ENCODE measurements at places on chromosomes 13 and 19.

GRCh38 chr13:92896842-92897241 lies 329.8 kb upstream of the GPC6 start:
- DNase-seq, result no peak
- no peak overlapping the region for H3K27ac ChIP-seq
- H3K36me3 ChIP-seq, result no peaks in the 10 kb centered on the region
- no peak overlapping the region for H3K4me3 ChIP-seq
- no peaks in the 10 kb centered on the region for H3K4me1 ChIP-seq
- no peaks in the 10 kb centered on the region for H3K27me3 ChIP-seq

DNA sequence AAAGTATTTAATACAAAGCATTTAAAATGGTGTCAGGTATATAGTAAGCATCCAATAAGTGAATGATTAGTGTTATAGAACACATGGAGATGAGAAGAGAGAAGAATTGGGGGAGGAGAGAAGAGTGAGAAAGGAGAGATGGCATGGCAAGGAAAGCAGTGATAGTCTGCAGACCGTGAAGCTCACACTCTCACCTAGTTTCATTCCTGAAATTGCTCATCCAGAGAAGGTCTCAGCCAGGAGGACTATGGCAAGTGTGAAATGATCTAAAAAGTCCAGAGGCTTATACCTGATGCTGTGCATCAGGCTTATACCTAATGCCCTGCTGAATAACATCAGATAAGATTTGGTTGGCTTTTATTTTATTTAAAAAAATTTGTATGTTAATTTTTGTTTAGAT lies 351.6 kb upstream of the KLF12 start:
- H3K36me3 ChIP-seq, result no peaks in the 10 kb centered on the region
- no peak overlapping the region for H3K4me3 ChIP-seq
- no peak overlapping the region for H3K27ac ChIP-seq
- no peaks in the 10 kb centered on the region for H3K4me1 ChIP-seq

DNA sequence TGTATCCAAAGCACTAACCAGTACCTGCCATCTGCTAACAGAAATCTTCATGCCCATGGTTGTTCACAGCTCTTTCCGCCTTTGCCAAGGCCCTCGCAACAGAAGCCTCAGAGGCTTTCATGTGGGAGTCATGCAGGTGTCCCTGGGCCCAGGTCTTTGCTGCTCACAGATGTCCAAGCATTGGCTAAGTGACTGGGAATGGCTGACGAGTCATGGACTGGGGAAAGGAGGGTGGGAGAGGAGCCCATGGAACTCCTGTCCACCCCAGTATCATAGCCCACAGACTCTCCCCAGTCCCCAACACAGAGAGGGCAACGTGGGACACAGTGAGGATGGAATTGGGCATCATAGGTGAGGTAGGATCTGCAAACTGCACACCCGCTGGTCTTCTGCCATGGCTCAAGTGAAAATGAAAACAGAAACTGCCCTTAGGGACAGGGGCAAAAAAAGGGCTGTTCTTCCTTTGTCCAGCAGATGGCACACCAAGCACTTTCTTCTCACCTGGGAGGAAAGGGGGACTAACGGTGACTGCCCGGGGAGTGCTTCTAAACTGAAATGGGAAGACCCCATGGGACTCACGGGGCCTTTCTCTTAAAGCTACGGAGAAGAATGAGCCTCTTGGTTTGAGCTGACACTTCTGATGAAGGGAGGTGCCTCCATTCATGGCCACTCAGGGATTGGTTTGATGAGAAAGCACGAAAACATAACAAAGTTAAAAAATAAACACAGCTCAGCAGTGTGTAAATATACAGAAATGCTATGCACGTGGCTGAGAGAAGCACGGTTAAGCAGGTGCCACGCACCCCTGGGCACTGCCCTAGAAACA lies 11.1 kb upstream of the DHRS12 start:
- no peaks in the 10 kb centered on the region for H3K27me3 ChIP-seq
- H3K4me3 ChIP-seq, result peak overlapping the region; percentile 48
- H3K27ac ChIP-seq, result peak overlapping the region; percentile 44
- peaks cover 30% of the 10 kb centered on the region for H3K4me1 ChIP-seq
- H3K36me3 ChIP-seq, result no peaks in the 10 kb centered on the region

- H3K27me3 ChIP-seq, result no peaks in the 10 kb centered on the region
- no peak for DNase-seq
- H3K27ac ChIP-seq, result no peak overlapping the region
- H3K36me3 ChIP-seq, result peaks cover 29% of the 10 kb centered on the region
Observed at GRCh38 chr19:35739275-35740107, 2.8 kb downstream of the IGFLR1 start.

DNA sequence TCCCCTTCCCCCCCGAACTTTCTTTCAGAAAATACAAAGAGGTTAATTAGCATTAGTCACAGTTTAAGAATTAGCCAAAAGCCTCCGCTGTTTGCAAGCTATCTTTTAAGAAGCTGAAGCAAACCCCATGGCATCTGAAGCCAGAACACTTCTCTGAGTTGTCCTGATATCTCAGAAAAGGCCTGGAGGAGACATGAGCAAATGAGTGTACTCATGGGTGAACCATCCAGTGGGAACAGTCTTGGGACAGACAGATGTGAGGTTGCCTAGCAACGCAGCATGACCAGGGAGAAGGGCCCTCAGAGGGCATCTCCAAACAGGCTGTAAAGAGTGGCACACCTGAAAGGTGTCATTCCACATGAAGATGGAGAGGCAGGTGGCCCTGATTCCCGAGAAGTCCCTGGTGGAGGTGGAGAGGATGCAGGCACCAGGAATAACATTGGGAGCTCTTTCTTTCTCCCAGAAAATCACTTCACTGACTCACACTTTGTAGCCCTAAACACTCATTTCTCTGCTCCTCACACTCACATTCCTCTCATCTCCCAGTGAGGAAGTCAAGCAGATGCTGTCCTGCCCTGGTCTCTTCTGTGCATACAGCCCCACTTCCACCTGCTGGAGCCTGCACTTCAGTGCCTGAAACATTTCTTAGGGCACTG lies 87.0 kb upstream of the TSHZ3 start:
- peaks cover 5% of the 10 kb centered on the region for H3K36me3 ChIP-seq
- no peaks in the 10 kb centered on the region for H3K27me3 ChIP-seq
- DNase-seq, result no peak
- no peaks in the 10 kb centered on the region for H3K4me1 ChIP-seq
- no peak overlapping the region for H3K27ac ChIP-seq
- H3K4me3 ChIP-seq, result no peak overlapping the region

DNA sequence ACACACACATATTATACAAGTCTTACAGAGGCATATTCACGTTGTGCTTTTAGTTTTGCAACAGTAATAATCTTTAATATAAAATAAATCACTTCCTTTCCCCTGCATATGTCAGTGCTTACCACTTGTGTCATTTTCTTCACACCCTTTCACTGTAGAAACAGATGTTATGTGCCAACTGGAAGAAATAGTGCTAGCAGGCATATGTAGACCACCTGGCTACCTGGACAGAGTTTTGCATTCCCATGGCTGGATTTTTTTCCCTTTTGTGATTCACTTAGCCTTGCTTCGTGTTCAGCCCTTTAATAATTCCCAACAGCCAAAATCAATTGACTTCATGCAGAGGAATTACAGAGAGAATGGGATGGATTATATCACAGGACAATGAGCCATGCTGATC lies 399.1 kb upstream of the SPRY2 start:
- no peaks in the 10 kb centered on the region for H3K27me3 ChIP-seq
- no peaks in the 10 kb centered on the region for H3K36me3 ChIP-seq
- no peak for DNase-seq
- no peaks in the 10 kb centered on the region for H3K4me1 ChIP-seq
- peak overlapping the region; percentile 8 for H3K27ac ChIP-seq

DNA sequence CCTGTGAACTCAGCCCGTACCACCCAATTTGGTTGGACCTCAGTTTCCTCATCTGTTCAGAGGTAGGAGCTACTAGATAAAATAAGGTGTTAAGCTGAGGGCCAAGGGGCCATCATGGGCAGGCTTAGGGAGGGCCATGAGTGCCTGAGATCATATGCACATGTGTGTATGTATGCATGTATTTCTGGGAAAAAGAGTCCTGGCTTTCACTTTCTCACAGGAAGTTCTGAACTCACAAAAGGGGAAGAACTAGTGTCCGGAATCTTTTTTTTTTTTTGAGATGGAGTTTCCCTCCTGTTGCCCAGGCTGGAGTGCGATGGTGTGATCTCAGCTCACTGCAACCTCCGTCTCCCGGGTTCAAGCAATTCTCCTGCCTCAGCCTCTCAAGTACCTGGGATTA lies 18.9 kb downstream of the TGFB1 start:
- H3K27me3 ChIP-seq, result no peaks in the 10 kb centered on the region
- H3K4me1 ChIP-seq, result peaks cover 55% of the 10 kb centered on the region
- peak overlapping the region; percentile 91 for H3K27ac ChIP-seq
- peaks cover 36% of the 10 kb centered on the region for H3K36me3 ChIP-seq
- peak; percentile 53 for DNase-seq

- no peak for DNase-seq
- H3K27me3 ChIP-seq, result peaks cover 17% of the 10 kb centered on the region
- no peak overlapping the region for H3K4me3 ChIP-seq
- no peaks in the 10 kb centered on the region for H3K4me1 ChIP-seq
Observed at GRCh38 chr13:25958986-25959385, 92.8 kb downstream of the SHISA2 start.

- H3K27ac ChIP-seq, result no peak overlapping the region
- no peak overlapping the region for H3K4me3 ChIP-seq
Observed at GRCh38 chr13:80881942-80882445, 541.1 kb upstream of the SPRY2 start.

GRCh38 chr19:16496613-16496983 lies 404 bp downstream of the C19orf44 start:
- peaks cover 5% of the 10 kb centered on the region for H3K36me3 ChIP-seq
- no peak for DNase-seq
- no peaks in the 10 kb centered on the region for H3K27me3 ChIP-seq
- H3K4me3 ChIP-seq, result peak overlapping the region; percentile 95
- peak overlapping the region; percentile 97 for H3K27ac ChIP-seq

GRCh38 chr13:98664510-98664909 lies 87.6 kb upstream of the STK24 start:
- DNase-seq, result no peak
- no peaks in the 10 kb centered on the region for H3K36me3 ChIP-seq
- no peak overlapping the region for H3K4me3 ChIP-seq
- no peak overlapping the region for H3K27ac ChIP-seq
- no peaks in the 10 kb centered on the region for H3K4me1 ChIP-seq

DNA sequence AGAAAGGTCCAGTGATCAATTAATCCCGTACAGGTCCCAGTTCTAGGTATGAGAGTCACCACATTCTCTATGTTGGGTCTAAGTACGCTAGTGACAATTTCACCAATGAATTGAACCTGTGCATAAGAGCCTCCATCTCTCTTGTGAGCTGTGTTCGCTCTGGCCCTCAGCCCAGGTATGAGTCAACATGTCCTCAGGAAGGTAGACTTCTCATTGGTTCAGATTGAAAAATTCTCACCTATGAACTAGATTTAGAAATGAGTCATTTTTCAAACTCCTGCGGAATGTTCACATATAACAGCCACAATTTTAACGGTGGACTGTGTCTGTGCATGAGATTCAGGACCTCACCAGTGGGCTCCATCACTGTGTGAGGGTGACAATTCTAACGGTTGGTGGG lies 12.7 kb upstream of the ZNF43 start:
- no peak for DNase-seq
- peaks cover 35% of the 10 kb centered on the region for H3K4me1 ChIP-seq
- no peak overlapping the region for H3K4me3 ChIP-seq
- no peaks in the 10 kb centered on the region for H3K27me3 ChIP-seq
- no peak overlapping the region for H3K27ac ChIP-seq

GRCh38 chr19:15138427-15138826 lies 31.2 kb downstream of the SYDE1 start:
- peaks cover 27% of the 10 kb centered on the region for H3K27me3 ChIP-seq
- H3K4me1 ChIP-seq, result no peaks in the 10 kb centered on the region
- no peak overlapping the region for H3K27ac ChIP-seq
- H3K36me3 ChIP-seq, result peaks cover 12% of the 10 kb centered on the region
- H3K4me3 ChIP-seq, result no peak overlapping the region

DNA sequence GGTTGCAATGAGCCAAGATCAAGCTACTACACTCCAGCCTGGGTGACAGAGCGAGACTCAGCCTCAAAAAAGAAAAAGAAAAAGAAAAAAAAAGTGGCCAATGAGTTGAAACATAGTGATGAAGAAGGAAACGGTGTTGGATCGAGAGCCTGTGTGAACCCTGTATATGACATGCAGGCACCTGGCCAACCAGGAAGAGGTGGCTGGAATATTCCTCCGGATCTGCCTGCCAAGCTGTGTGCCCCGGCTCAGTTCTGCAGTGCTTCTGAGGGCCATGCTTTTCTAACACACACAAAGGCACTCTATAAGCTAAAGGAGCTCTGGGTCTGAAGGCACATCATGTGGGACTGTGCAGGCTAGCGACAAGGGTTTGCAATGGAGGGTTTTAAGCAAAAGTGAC lies 3.7 kb upstream of the ZNF444 start:
- no peak overlapping the region for H3K27ac ChIP-seq
- no peak overlapping the region for H3K4me3 ChIP-seq
- H3K36me3 ChIP-seq, result no peaks in the 10 kb centered on the region

DNA sequence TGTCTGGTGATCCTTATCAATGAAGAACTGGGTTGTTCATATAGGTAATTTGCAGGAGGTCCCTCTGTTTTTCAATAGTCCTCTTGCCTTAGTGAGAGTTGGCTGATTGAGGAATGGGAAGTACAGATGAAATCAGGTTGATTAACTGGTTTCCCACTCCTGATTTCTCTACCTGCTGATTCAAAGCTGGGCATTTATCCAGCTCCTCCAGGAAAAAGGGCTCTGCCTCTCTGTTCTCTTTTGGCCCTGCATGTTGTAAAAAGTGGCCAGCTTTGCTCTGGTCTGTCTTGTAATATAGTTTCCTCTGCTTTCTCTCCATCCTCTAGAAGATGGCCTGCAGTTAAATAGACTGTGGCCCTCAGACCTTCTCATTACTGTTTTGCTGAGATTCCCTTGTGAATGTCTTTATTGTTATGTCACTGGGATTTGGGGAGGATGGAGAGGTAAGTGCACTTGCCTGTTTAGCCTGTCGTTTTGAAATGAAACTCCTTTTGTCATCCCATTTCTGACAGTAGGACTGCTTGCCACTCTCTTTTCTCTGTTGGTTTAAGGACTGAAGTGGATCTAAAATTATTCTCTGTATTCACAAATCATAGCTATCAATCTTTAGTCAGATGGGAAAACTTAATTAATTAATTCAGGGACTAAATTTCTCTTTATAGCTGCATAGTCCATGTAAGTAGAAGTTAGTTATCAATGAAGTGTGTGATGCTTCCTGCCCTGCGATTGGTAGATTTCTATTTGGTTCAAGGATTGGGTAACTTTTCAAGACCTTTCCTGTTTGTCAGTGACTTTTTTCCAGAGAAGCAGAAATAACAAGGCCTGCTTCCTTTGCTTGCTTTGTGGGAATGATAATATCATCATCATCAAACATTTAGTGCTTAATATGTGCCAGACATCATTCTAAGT lies 28.5 kb downstream of the GARRE1 start:
- peak overlapping the region; percentile 25 for H3K27ac ChIP-seq
- no peak for DNase-seq
- peaks cover 47% of the 10 kb centered on the region for H3K4me1 ChIP-seq
- H3K4me3 ChIP-seq, result no peak overlapping the region

GRCh38 chr13:59856281-59856810 lies 307.4 kb downstream of the DIAPH3 start:
- H3K36me3 ChIP-seq, result no peaks in the 10 kb centered on the region
- H3K27me3 ChIP-seq, result no peaks in the 10 kb centered on the region
- H3K4me3 ChIP-seq, result no peak overlapping the region
- no peak for DNase-seq
- no peak overlapping the region for H3K27ac ChIP-seq
- no peaks in the 10 kb centered on the region for H3K4me1 ChIP-seq

- peaks cover 28% of the 10 kb centered on the region for H3K36me3 ChIP-seq
- no peak for DNase-seq
- H3K4me3 ChIP-seq, result no peak overlapping the region
- no peaks in the 10 kb centered on the region for H3K4me1 ChIP-seq
Observed at GRCh38 chr13:98910501-98910951, 67.3 kb downstream of the DOCK9 start.

GRCh38 chr19:7815325-7815724 lies 14.7 kb upstream of the EVI5L start:
- peaks cover 17% of the 10 kb centered on the region for H3K27me3 ChIP-seq
- peak overlapping the region; percentile 68 for H3K4me3 ChIP-seq
- peaks cover 9% of the 10 kb centered on the region for H3K36me3 ChIP-seq
- peak; percentile 71 for DNase-seq
- peak overlapping the region; percentile 98 for H3K27ac ChIP-seq
